Left lung (tissue), 14 donors: ENCODE measurements at places on chromosomes 11 and 22. TPM values are rescaled to one million over a fixed set of nuclear protein-coding genes. Genes with fewer than 3 reads are reported as not detected.

The SLC7A4 gene
- total RNA-seq: 0.31 TPM

The POLD4 gene
- 67.7 TPM for total RNA-seq

The RNF215 gene
- 14.6 TPM for total RNA-seq

DNA sequence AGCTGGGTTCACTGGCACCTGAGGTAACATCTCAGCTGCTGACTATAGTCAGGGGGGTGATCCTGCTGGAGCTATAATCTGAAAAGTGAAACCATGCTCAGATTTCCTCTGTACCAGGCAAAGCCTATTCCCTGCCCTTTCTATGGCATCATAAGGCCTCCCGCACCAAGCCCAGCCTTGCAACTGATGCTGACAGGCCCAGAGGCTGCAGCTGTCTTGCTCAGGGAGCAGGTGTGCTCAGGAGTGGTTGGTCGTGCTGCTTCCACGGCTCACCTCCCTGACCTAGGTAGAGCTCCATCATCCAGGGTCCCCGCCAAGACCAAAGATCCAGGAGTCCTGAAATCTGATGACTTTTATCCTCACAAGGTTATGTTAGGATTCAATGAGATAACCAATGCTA, 121.7 kb downstream of the FEZ1 start:
- no peak for DNase-seq

DNA sequence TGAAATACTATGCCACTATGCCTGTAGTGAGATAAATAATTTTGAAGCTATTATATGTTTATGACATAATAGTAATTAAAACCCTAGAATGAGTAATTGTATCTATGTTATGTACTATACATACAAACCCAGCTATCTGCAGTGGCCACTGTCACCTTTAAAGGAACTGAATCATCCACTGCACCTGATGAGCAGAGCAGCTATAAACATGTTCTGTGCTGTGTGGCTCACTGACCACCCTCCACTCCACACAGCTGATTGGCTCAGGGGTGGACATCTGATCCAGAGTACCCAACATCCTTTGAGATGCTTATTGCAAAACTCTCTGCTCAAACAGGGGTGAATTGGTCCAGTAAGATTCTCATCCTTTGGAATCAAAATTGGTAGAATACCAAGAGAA, 19.2 kb upstream of the RRAS2 start:
- no peak for DNase-seq

DNA sequence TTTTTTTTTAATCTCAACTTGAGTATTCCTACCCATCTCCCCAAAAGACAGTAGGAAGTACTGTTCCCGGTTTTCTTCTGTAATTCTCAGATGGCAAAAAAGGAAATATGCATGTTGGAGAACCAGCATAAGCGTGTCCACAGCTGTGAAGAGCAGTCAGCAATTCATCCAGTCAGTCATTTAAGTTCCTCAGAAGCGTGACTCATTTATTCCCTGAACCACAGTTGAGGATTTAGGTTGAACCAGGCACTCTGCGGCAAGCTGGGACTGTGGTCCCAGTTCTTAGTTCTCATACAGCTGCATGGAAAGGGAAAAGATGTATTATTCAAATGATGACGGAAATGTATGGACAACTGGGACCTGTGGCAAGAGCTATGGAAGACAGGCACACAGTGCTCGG, 61.0 kb upstream of the MYO18B start:
- DNase-seq: no peak
